Activated naive CD4-positive, alpha-beta T cell (primary cell): ENCODE measurements at places on chromosomes 3 and 15.

GRCh38 chr3:195794708-195795107, 17.0 kb downstream of the MUC4 start:
- no peak for DNase-seq

GRCh38 chr3:5485427-5485826, 297.9 kb downstream of the EDEM1 start:
- DNase-seq, result no peak

DNA sequence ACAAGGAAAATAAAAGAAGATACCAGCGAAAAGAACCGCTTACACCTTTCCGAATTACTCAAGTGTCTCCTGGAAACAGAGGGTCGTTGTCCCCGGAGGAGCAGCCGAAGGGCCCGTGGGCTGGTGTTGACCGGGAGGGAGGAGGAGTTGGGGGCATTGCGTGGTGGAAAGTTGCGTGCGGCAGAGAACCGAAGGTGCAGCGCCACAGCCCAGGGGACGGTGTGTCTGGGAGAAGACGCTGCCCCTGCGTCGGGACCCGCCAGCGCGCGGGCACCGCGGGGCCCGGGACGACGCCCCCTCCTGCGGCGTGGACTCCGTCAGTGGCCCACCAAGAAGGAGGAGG, 325 bp downstream of the ALCAM start:
- no peak for DNase-seq

DNA sequence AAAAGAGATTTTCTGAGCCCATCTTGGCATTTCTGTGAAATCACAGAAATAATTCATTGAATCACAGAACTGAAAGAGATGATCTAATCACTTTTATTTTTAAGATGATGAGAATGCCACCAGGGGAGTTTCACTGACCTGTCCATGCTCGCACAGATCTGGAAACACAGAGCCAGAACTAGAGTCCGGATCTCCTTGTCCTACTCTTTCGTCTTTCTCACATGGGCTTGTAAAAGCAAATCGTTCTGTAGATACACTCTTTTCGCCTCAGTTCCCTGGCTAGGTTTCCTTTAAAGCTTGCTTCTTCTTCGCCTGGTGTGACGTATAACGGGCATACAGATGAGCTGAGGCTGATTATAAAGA, 122.5 kb upstream of the SPRED1 start:
- no peak for DNase-seq

- DNase-seq, result no peak
Observed at GRCh38 chr15:29680465-29681165, 141.7 kb downstream of the TJP1 start.

DNA sequence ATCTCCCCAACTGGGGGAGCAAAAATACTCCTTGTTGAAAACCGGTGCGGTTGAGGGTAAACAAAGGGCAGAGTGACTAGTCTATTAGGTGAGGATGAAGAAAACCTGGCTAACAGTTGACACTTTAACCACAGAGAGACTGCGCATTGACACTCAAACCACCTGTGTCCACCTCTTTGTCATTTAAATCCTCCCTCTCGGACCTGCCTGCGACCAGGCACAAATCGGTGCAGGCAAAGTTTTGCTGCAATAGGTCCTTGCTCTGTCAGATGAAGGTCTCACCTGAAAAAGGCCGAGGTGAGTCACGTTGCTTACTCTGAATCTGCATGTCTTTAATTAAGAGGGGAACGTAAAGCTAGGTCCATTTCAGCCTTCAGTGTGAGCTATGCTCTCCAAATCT, 494.1 kb upstream of the DPPA4 start:
- DNase-seq, result no peak

DNA sequence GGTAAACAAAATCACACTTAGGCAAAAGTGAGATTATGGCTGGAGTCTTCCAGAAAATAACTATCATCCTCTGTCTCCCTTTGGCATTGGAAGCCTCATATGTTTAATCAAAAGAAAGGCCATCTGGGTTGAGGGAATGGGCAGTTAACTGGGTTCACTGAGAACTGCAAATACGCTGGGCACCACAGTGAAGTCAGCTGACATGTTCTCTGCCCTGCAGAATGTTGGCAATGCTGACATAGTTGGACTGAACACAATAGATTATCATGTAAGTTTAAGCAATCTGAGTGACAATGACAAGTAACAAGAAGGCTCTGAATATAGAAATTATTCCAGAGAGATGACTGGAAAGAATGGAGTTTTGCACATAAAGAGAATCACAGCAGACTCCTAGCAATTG, 43.8 kb upstream of the SLC25A26 start:
- no peak for DNase-seq

DNA sequence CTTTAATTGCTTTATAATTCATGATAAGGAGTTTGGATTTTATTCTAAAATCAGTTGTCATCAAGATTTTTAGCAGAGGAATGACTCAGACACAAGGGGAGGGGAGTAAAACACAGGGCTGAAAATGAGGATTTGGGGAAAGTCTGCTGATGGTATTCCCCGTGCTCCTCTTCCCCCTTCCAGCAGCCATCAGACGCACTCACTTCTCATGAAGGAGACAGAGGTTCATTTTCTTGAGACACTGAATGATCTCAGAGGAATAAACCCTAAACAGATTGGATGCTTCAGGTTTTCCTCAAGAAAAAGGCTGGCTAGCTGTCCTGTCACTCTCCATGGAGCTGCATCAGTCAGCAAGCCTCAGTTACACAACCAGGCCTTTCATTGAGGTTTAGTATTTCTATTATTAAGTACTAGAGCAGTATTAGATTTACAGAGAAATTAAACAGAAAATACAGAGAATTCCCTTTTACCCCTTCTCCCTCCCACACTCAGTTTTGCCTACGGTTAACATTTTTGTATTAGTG, 166.4 kb downstream of the C3orf70 start:
- DNase-seq, result no peak

GRCh38 chr3:190097617-190098016, 23.1 kb downstream of the P3H2 start:
- no peak for DNase-seq

DNA sequence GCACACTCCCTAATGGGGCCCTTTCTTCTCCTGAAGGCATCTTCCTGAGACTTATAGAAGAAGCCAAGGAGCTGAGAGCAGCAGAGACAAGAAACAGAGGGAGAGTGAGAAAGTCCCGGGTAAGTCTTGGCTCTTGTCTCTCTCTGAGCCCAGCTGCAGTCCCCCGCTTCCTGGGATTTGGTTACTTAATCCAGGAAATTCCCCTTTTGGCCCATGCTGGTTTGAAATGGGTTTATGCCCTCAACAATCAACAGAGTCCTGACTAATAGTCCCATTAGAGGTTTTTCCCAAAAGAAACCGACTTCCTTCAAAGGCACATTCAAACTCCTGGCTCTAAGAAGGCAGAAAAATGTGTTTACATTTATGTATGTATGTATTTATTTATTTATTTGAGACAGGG, 22.0 kb downstream of the TMEM158 start:
- no peak for DNase-seq

DNA sequence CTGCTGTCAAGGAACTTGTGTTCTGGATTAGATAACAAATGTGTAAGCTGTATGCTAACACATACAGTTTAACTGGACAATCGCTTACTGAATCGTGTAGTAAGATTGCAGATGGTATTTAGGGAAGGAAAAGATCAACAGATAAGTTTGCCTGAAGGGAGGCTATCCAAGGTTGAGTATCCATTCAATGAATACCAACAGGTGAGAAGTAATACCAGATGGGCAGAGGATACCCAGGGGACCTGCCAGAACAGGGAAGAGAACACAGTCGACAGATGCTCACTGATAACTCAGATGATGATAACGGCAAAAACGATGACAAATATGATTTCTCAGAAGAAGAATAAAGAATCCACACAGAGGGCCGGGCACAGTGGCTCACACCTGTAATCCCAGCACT, 3.2 kb upstream of the UACA start:
- DNase-seq, result no peak

DNA sequence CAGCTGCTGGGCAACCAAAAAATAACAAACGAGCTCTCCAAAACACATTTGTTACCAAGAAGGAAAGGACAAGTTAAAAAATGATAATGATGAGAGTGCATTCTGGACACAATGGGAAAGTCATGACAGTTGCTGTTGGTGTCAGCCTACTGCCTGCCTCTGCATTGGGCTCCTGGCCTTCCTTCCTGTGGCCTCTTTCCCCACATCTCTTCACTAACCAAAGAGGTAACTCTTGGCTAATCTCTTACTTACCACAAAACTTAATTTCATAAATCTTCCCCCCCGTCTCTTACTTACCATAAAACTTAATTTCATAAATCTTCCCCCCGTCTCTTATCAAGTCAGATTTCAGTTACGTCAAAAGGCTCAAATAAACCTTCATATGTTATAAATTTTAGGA, 58.6 kb downstream of the AGTR1 start:
- DNase-seq, result no peak

GRCh38 chr3:132346841-132347736, 29.9 kb downstream of the ACP3 start:
- no peak for DNase-seq

DNA sequence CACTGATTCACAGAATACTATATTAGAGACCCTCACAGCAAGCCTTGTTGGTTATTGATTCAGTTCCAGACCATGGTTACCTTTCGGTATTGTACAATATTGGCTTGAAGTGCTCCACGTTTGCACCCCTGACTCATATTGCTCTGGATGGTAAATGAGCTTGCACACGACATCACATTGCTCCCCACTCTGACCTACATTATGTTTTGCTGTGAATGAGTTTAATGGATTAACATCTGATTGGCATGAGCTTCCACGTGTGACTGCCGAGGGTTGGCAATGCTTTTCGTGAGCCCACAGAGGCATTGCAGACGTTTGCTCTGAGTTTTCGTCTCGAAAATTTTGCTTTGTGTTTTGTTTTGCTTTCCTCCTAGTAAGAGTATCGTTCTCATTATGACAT, 225.8 kb upstream of the ICE2 start:
- DNase-seq, result no peak

DNA sequence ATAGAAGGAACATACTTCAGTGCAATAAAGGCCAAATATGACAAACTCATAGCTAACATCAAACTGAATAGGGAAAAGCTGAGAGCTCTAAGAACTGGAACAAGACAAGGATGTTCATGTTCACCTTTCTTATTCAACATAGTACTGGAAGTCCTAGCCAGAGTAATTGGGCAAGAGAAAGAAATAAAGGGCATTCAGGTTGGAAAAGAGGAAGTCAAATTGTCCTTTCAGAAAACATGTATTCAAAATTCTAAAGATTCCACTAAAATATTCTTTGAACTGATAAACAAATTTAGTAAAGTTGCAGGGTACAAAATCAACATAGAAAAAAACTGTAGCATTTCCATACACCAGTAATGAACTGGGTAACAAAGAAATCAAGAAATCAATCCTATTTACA, 12.2 kb upstream of the ZNF197 start:
- DNase-seq, result no peak

- DNase-seq, result peak; percentile 33
Observed at GRCh38 chr3:12135029-12135657, 23.6 kb downstream of the TIMP4 start.

GRCh38 chr3:160678292-160678842, 1.4 kb downstream of the ARL14 start:
- no peak for DNase-seq

DNA sequence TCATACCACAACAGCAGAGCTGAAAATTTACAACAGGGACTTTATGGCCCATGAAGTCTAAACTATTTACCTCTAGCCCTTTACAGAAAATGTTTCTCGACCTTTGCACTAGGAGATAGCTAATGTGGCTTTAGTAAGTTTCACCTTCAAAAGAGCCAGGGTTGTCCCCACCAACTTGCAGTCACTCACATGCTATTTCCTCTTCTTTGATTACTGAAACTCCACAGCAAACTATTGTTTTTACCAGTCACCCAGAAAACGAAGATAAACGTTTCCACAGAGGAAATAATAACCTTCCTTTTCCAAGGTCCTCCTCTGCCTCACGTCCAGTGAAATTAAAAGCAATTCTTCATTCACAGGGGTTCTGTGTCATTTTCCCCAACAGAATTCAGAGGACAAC, 48.2 kb downstream of the WWTR1 start:
- no peak for DNase-seq

DNA sequence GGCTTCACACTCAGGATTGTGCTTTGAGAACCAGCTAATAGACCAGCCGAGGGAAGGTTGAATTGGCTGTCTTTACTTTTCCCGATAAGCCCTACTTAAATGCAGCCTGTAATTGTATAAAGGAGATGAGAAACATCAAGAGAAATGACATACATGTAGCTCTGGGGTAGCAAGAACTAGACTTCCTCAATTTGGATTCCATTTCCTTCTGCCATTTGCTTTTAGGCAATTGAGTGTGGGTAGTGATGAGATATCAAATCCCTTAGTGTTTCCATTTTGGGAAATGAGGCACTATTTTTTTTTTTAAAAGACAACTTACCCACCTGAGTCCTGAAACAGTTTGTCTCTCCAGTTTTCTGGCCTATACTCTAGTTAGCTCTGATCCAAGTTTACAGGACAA, 2.2 kb downstream of the INAFM2 start:
- DNase-seq, result no peak

DNA sequence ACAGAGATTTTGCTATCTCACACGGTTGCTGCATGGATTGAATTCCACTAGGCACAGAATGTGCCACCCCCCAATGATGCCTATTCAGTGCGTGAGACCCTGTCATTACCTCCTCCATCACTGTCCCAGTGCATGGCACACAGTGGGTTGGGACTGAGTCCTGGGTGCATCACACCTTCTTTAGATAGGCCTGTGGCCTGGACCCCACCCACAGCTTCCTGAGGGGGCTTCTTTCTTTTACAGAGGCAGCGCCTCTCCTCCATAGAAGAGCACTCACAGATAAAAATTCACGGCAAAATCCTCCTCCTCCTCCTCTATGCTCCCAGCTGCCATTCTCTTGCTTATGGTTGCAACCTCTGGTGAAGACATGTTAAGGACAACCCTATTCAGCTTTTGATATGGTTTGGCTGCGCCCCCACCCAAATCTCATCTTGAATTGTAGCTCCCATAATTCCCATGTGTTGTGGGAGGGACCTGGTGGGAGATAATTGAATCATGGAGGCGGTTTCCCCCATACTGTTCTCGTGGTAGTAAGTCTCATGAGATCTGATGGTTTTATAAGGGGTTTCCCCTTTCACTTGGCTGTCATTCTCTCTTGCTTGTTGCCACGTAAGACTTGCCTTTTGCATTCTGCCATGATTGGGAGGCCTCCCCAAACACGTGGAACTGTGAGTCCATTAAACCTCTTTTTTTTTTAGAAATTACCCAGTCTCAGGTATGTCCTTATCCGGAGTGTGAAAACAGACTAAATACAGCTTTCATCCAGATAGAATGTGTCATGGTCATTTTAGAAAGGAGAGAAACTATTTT, 147.6 kb downstream of the KLF13 start:
- no peak for DNase-seq

DNA sequence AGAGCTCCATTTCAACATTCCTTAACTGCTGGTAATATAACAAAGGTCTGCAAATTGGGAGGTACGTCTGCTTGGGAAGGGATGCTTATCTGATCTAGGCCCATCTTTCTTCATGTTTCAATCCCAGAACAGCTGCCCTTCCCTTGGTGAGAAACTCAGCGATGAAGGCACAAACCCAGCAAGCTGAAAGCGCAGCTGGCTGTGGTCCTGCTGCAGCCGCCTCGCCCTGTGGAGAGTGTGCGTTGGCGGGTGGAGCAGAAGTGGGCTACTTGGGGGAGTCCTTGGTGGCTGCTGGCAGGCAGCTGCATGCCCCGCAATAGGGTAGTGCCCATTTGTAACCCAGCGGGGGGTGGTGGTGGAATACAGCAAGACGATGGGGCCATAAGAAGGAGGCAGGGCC, 160.6 kb upstream of the WNT5A start:
- DNase-seq, result no peak
